Progenitor cell of endocrine pancreas (in vitro differentiated cells): ENCODE measurements at places on chromosomes 2 and 18.

- DNase-seq, result no peak
Measured at GRCh38 chr2:208042450-208042849, 17.1 kb upstream of the PLEKHM3 start.

DNA sequence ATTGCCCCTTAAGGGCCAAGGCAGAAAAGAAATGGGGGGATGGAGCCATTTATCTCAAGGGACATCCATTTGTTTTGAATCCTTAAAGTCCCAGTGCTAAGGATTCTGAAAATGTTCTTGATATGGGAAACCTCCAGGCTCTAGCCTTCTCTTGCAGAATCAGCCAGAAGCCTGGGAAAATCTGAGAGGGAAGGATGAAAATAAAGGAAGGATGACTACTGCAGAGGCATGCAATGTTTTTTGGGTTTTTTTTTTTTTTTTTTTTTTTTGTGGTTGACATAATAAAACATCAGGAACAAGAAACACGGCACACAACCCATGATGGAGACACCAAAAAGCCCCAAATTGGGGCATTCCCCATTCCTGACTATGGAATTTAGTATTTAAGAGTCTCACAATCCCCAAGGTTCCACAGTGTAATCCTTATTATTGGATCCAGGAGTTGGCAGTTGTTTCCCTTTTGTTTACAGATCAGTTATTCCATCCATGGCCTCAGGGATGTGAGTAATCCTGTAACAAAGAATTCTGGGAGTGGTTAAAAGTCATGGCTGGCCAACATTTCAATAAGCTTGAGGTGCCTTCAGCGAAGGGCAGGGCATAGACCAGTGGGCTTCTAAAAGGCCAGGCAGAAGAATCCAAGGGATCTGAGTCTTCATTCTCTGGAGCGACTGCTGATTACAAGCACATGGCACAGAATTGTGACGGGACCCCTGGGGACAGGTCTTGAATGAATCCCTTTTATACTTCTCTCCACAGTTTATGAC, 337.5 kb downstream of the GULP1 start:
- no peak for DNase-seq

DNA sequence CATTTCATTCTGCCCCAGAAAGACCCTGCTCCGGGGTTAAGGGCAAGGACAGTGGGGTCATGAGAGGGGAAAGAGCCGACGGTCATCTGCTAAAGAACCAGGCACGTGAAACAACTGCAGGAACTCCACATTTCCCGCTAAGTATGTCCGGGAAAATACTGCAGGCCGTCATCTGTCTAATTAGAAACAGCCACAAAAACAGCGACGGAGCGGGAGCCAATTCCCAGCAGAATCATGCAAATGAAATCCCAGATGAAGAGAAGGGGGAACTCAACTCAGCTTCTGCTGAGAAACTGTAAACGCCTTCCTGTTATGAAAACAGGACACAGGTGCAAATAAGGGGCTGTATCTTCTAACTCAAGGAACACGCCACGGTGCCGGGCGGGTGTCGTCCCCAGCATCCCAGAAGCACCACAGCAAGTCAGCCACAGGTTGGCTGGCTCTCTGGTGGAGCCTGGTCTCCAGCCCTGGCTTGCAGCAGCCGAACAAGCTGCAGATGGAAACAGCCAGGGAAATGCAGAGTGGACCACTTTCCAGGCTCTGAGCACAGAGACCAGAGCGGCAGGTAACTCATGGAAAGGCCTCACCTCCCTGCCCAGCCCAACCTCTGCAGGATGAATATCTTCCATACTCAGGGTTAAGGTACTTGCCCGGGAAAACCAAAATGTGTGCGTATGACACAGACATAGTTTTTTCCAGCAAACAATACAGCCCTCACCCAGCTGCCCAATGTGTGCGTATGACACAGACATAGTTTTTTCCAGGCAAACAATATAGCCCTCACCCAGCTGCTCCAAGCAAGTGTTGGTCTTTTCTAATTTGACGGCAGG, 28.9 kb downstream of the PXDN start:
- no peak for DNase-seq

DNA sequence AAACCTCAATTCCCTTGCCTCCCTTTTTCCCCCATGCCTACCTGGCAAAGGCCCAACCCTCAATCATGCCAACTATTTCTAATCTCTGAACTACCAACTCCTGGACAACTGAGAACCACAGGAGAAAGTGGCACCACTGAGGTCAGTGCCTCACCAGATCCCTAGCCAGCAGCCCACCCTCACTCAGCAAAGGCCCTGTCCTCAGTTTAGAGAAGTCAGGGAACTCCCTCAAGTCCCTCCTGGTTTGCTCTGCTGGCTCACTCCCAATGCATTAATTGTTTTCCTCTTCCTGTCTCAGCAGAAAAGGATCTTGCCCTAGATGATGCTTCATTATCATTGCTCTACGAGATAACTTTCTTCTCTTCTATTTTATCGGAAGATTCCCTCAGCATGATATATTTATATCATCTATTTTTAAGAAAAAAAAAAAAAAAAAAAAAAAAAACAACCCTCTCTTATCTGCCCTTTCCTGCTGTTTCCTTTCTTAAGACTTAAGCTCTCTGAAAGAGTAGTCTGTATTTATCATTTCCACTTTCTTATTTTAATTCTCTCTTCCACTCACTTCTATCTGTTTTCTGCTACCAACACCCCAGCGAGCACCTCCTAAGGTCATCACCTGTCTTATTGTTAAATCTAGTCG, 22.7 kb upstream of the ZBTB14 start:
- no peak for DNase-seq

GRCh38 chr2:190948671-190949070, 65.3 kb downstream of the STAT1 start:
- no peak for DNase-seq

- no peak for DNase-seq
Measured at GRCh38 chr2:2116657-2117056, 214.4 kb downstream of the MYT1L start.

GRCh38 chr2:20645301-20645701, 5.6 kb downstream of the HS1BP3 start:
- no peak for DNase-seq

- no peak for DNase-seq
Measured at GRCh38 chr2:30641765-30642345, 165.4 kb downstream of the CAPN13 start.

- DNase-seq, result no peak
Measured at GRCh38 chr18:72444798-72445155, 99.4 kb downstream of the CBLN2 start.

- no peak for DNase-seq
Measured at GRCh38 chr2:102111823-102112222, 30.7 kb upstream of the IL1R1 start.

- DNase-seq, result no peak
Measured at GRCh38 chr2:88852753-88853402, 161.4 kb downstream of the RPIA start.

DNA sequence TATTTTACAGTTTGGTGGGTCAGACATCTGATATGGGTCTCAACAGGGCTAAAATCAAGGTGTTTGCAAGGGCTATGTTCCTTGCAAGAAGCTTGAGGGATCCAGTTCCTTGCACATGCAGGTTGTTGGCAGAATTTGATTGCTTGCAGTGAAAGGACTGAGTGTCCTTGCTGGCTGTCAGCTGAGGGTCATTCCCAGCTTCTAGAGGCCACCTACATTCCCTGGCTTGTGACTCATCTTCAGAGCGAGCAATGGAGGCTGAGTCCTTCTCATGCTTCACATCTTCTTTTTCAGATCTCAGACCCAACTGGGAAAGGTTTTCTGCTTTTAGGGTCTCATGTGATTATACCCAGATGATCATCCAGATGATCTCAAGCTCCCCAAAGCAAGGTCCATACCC, 12.4 kb downstream of the MEX3C start:
- no peak for DNase-seq

DNA sequence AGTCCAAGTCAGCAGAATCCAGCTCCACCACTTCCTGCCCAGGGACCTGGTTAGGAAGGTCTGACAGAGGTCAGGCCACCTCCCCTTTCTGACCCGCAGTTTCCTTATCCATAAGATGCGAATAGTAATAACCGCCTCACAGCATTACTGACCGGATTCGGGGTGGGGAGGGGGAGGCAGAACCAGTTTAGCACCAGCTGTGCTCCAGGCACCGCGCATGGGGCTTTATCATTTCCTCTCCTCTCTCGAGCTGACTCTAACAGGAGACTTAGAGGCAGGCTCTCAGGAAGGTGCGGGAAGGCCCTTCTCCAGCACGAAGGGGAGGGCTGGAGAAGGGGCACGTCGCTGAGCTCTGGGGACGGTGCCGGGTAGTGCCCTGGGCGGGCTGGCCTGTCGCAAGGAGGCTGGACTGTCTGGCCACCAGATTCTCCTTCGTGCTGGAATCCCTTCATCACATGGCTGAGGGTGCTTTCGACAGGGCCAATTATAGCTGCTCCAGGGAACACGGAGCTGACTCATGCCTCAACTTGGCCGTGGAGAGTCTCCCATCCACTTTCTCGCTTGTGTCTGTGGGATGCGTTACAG, 5.7 kb downstream of the EHD3 start:
- DNase-seq, result no peak

- DNase-seq, result peak; percentile 65
Measured at GRCh38 chr2:26330114-26330549, 15.8 kb upstream of the SELENOI start.

DNA sequence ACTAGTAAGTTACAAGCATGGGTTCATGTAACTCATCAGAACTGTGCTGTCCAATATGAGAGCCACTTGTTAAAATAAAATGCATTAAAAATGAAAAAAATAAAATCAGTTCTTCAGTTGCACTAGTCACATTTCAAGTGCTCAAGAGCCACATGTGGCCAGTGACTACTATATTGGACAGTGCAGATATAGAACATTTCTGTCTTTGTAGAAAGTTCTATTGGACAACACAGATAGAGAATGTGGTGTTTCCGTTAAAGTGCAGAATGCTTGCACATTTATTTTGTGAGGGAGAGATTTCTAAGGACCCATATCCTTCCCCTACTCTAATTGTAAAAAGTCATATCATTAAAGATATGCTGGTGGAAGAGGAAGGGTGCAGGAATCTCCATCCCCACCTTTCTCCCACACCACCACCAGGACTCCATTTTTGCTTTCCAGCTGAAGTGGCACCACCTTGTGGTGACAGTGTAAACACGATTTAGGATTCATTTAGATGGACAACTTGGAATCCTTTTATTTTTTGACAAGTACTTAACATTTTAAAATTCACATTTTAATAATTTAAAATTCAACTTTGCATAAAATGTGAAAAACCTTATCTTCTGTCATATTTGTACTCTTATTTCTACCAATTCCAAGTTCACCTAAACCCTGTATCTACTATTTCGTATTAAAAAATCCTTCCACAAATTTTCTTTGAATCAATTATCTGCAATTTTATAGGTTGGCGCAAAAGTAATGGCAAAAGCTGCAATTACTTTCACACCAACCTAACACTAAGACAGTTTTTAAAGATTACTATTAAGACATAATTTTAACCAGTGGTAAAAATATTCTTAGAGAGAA, 9.4 kb upstream of the CD302 start:
- peak; percentile 31 for DNase-seq

- no peak for DNase-seq
Measured at GRCh38 chr2:53729143-53729762, 38.4 kb upstream of the CHAC2 start.

GRCh38 chr2:206452750-206453149, 9.4 kb downstream of the ADAM23 start:
- no peak for DNase-seq

DNA sequence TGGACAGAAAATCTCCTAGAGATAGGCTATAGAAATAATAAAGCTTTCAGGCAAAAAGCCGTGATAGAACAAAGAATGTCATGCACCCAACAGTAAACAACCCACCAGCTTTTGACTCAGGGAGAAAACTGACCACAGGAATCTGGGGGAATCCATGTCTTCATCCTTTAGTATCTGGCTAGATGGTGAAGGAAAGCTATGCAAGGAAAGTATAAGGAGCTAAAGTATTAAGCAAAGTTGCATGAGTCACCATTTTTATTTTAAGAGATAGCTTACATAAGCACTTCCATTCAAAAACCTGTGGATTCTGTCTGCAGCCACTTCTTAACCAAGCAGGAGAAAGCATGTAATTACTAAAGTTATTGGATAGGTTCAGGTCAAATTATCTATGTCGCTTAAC, 363.8 kb downstream of the LRP1B start:
- DNase-seq, result no peak

GRCh38 chr2:217008794-217009193, 148.9 kb upstream of the TNP1 start:
- no peak for DNase-seq

- DNase-seq, result no peak
Measured at GRCh38 chr18:31273812-31274527, 44.0 kb upstream of the DSG1 start.

DNA sequence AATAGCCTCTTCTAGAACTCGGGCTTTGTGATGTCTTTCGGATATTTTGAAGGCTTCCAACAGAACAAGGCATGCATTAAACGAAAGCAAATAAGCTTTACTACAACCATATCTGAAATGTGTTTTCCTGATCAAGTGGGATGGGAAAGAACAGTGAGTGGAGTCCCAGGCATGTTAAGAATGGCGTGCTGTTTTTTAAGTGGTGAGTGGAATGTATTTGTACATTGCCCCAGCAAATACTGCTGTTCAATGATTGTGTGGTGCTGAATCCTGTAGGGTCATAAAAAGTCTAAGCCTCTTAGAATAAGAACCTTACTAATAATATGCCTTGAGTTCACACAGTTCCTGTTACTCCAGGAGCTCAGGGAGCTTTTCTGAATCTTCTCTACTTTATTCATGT, 52.5 kb downstream of the POMC start:
- DNase-seq, result no peak

DNA sequence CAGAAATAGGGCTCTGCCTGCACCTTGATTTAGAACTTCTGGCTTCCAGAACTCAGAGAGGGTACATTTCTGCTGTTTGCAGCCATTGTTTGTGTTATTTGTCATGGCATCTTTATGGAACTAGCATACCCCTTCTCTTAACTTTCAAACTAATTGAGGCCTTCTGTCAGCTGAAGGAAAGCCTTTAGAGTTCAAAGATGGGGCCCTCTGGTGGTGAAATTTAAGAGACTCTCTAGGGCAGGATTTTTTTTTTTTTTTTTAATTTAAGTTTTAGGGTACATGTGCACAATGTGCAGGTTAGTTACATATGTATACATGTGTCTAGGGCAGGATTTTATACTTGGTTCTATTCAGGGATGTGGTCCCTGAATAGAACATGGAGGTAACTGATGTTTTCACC, 260.6 kb upstream of the LINC00305 start:
- no peak for DNase-seq

DNA sequence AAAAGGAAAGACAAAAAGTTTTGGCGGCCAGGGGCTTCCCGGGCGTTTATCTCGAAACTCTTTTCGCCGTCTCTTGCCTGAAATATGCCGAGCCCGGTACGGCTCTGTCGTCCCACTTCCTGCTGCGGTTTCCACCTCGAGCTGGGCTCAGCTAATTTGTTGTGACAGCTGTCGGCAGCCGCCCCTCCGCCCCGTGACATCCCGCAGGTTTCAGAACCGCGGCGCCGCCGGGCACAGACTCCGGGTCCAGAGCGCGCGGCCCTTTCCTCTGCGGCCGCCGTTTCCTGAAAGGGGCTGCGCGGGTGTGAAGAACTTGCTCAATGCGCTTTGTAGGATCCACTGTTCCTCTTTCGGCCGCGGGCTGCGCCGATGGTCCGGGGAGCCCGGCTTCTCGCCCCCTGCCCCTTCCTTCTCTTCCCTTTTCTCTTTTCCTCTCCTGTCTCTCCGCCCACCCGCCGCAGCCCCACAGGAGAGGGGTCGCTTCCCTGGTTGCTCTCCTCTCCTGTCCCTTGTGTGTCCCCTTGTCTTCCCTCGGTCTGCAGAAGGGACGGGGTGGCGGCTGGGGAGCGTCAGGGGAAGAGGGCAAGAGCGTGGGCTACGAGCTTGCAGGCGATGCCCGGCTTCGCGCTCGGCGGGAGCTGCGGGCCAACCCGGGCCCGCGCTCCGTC, 648 bp downstream of the ARID5A start:
- no peak for DNase-seq

- DNase-seq, result no peak
Measured at GRCh38 chr2:191296083-191297006, 51.1 kb downstream of the MYO1B start.
